Inflammatory macrophage (primary cell): ENCODE measurements at places on chromosomes 3 and 15.

DNA sequence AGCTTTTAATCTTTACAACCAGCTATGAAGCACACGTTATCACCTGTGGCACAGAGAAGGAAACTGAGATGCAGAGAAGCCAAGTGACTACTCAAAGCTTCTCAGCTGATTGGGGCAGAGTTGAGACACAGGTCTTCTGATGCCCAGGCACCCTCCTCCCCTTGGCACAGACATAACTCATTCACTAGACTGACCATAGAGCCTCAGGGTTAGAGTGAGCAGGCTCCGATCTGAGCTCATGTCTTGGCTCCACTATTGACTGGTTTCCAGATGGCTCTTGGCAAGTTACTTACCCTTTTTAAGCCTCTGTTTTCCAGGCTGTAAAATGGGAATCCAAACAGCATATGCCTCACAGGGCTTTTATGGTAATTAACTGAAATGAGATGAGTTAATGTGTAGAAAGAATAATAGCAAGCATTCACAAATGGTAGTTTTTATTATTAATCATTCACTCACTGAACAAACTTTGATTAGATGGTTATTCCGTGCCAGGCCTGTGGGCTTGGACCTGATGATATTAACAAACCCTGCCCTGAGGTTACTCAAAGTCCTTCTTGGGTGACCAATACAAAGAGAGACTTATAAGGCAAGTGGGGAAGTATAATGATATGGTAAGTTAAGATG lies 184.3 kb downstream of the ANXA2 start:
- DNase-seq: no peak

DNA sequence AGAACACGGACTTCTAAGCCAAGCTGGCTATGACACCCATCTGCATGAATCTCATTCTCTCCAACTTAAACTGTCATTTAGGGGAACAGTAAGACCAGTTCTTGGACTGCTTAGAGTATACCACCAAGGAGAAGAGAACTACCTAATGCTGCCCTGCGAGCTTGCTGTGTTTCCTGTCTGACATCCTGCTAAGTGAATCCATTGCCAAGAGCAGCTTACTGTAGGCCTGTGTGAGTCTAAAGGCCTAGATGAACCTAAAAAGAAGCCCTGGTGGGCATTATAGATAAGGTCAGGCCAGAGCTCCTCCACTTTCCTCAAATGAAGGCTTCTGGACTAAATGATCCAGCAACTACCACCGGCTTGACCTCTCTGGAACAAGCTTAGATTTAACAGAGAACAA lies 15.0 kb downstream of the LZTFL1 start:
- no peak for DNase-seq

- no peak for DNase-seq
These were observed 867.6 kb downstream of the EPHA3 start for GRCh38 chr3:89974903-89975519.

DNA sequence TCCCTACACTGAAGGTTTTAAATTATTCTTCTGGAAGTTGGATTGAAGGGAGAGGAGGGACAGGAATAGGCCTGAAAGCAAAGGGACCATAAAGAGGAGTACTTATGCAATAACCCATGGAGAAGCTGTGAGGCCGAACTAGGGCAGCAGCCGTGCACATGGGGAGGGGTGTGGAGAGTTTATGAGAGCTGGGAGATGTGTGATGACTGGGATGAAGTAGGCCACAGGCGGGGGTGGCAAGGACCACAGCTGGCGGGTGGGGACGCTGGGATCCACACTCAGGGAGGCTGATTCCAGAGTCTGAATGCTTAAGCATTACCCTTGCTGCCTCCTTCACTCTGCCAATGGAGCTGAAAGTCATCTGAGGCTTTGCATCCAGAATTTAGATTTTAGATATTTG lies 123.8 kb downstream of the ARNT2 start:
- no peak for DNase-seq

GRCh38 chr15:48394970-48395369 lies 63.7 kb downstream of the DUT start:
- no peak for DNase-seq

DNA sequence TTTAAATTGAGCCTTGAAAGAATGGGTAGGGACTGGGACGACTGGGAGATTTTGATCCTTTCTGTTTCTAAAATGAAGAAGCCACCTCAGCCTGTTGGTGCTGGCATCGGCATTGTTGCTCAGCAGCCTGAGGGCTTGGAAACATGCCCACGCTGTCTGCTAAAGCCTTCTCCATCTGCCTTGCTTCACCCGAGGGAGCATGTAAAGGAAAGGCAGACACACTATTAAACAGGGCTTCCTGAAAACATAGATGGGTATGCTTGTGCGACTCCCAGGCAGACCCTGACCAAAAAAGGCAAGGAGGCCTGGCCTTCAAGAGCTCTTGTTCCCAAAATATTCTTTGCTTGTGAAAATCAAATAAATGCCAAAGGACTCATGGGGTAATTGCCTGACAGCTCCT lies 84.2 kb upstream of the SLC4A7 start:
- DNase-seq: no peak

DNA sequence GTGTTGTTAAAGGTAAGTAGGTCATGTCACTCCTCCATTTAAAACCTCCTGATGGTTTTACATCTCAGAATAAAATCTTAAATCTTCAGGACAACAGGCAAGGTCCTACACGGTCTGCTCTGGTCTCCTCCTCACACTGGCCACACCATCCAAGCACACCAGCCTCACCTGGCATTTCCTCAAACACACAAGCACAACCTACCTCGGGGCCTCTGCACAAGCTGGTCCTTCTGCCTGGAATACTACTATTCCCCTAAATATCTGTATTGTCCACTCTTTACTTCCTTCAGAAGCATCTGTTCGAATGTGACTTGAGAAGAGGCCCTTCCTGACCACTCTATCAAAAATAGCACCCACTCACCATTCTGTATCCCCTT lies 1.8 kb downstream of the GORASP1 start:
- no peak for DNase-seq

- no peak for DNase-seq
These were observed 646 bp upstream of the SLC35G2 start for GRCh38 chr3:136818191-136818768.

GRCh38 chr15:90960298-90961091 lies 5.8 kb downstream of the RCCD1 start:
- no peak for DNase-seq

GRCh38 chr3:47722859-47723258 lies 58.8 kb downstream of the SMARCC1 start:
- DNase-seq: no peak

GRCh38 chr3:72329354-72329753 lies 518.9 kb downstream of the SHQ1 start:
- no peak for DNase-seq

- DNase-seq: no peak
These were observed 56.4 kb downstream of the NEDD4 start for GRCh38 chr15:55937040-55937439.

DNA sequence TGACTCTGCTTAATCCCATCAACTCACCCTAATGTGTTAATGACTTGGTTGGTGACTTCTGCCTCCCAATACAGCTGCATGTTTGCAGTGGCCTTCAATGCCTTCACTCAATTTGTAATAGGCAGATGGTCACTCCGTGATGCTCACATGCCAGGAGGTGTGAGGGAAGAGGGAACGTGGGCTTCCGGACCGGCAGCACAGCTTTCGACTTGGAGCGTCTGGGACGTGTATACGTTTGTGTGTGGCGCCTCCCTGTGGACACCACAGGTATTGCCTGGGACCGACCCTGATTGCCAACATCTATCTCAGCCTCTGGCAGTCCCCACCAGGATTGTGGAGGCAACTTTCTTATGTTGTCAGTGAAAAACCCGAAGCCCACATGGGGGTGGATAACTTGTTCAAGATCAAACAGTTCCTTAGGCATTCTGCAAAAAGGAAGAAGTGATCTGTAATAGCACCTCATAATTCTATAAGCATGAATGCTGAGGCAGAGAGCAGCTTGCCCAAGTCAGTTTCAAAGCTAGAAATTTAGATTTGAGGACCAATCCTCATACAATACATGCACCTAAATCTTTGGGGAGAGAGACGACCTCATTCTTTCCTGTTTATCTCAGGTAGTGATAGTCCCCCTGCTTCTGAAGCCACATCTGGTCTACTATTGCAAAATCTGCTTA lies 16.9 kb downstream of the MRPL46 start:
- DNase-seq: peak; percentile 71

GRCh38 chr3:42589382-42590109 lies 1.1 kb upstream of the SS18L2 start:
- DNase-seq: no peak

GRCh38 chr3:111725706-111726105 lies 130.6 kb upstream of the ZBED2 start:
- no peak for DNase-seq

DNA sequence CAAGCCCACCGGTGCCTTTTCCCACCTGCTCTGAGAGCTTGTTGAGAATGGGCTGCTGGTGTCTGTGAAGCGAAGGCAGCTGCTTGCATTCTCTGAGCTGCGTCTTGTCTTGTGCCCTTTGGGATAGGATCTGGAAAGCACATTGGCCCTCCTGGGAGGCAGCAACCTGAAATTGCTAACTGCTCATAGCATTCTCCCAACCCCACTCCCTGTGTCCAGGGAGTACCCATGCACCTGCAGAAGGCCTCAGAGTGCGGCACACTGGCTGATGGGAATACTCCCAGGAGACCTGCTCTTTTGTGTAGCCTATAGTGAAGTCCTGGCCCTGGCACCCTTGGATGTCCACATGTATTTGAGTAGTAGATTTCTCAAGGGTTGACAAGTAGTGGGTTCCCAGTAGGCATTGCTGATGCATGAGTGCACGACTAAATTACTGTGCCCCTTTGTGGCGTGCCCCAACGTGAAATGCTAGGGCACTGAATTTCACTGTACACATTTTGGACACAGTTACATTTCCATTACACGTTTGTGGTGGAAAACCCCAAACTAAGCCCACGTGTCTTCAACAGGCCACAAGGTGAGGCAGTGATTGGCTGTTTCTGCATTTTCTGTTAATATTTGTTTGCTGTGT lies 3.7 kb downstream of the EPHB1 start:
- DNase-seq: no peak

GRCh38 chr3:112390783-112391641 lies 58.1 kb downstream of the CD200 start:
- DNase-seq: no peak

DNA sequence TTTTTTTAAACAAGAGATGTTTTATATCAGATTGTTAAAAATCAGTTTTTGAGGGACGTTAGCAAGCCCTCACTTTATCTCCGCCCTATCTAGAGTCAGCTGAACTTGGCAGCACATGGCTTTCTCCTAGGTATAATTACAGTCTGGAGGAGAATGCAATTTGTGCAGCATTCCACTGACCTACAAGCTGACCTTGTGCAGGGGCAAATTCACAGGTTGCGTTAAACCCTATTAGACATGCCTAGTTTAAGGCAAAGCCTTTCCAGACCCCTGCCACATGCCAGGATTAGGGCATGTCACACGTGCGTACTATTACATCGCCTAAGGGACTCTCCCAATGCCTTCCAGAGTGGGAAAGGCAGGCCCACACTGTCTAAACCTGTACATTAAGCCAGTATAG lies 224.0 kb downstream of the GREM1 start:
- no peak for DNase-seq

GRCh38 chr15:75727031-75727531 lies 14.4 kb upstream of the CSPG4 start:
- no peak for DNase-seq

GRCh38 chr3:50138266-50139200 lies 16.6 kb upstream of the SEMA3F start:
- DNase-seq: no peak

- DNase-seq: no peak
These were observed 26.9 kb downstream of the MCTP2 start for GRCh38 chr15:94258246-94258645.

DNA sequence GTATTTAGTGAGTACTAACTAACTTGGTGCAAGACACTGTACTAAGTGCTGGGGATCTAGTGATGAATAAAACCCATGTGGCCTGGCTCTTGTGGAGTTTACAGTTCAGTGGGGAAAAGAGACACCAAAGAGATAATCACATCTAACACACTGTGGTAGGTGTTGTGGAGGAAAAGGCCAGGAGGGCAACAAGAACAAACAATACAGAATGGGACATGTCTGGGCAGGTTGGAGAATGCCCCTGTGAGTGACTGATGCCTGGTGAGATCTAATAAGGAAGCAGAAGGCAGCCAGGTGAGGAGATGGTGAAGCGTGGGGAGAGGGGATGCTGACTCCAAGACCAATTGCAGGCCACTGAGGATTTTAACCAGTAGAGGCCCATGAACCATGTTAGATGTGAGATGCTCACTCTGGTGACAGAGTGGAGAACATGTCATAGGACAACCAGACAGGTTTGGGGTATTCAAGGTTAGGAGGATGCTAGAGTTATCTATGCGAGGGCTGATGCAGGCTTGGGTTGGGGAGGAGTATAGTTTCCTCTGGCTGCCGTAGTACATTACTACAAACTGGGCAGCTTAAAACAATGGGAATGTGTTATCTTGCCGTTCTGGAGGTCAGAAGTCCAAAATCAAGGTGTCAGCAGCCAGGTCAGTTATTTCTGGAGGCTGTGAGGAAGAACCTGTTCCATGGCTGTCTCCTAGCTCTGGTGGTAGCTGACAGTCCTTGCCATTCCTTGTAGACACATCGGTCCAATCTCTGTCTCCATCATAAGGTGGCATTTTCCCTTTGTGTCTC lies 81.4 kb downstream of the ARNT2 start:
- no peak for DNase-seq

DNA sequence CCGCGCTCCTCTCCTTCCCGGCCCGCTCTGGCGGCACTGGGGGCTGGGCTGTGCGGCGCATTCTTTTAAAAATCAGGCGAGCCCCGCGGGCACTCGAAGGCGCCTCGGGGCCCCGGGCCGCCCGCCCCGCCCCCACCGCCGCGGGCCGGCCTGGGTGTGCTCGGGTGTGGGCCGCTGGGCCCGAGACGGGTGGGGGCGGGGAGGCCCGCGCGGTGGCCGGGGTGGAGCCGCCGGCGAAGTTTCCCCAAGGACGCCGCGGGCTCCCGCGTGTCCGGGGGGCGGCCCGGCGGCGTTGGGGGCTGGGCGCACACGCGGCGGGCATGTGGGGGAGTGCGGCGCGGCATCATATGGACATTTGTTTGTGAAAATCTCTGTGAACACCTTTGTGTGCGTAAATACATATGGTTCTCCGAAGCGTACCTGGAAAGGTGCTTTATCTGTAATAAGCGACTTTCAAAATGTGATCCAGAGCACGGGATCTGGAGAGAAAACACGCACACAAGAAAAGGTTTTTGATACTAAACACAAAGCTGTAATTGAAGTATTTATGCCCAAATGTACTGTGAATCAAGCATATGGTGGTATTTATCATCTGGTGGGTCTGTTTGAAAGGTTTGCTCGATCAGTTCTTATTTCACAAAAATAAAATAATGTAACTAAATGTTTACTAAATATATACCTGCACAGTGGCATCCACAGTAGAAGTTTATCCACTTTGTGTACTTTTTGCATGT lies 612 bp upstream of the TBL1XR1 start:
- DNase-seq: peak; percentile 64

DNA sequence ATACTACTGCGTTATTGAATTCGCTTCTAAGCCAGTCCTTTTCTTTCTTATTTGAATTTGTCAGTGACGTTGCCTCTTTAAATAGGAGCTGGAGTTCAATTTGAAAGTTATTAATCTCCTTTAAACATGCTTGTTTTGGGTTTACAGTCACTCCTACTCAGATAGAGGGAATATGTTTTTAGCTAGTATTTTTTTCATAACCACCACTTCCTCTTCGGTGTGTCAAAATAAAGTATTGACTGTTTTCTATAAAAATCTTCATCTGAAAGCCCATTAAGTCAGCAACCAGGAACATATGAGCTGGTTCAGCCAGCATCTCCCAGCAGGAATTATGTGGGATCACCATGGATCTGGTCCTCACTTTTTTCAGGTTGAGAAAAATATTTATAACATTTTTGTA lies 772.9 kb downstream of the DIPK2A start:
- DNase-seq: no peak

- peak; percentile 50 for DNase-seq
These were observed 93.9 kb downstream of the RBPMS2 start for GRCh38 chr15:64681424-64682024.
